IMR-90 (cell line): ENCODE measurements at places on chromosomes 3 and 15. TPM values are rescaled to one million over a fixed set of nuclear protein-coding genes. Genes with fewer than 3 reads are reported as not detected.

GRCh38 chr15:66240240-66240794 lies 13.2 kb downstream of the MEGF11 start:
- H3K36me3 ChIP-seq: no peaks in the 10 kb centered on the region
- no peaks in the 10 kb centered on the region for H3K4me1 ChIP-seq
- peaks cover 62% of the 10 kb centered on the region for H3K27me3 ChIP-seq
- no peak overlapping the region for H3K4me3 ChIP-seq

DNA sequence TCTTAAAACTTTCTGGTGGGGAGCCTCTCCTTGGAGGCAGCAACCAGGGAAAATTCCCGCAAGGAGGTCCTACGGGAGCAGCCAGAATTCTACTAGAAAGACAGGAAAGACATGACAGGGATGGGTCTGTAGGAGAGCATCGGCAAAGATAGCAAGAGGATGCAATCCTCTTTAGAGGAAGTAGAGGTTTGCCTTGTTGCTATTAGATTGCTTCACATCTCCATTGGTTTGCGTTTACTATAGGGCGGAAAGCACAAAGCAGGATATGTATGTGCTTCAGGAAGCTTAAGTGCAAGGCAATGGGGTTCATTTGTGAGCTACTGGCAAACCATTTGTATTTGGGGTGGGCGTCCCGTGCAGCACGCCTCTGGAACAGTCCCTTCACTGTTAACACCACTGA lies 193.0 kb downstream of the RORA start:
- DNase-seq: no peak
- no peak overlapping the region for H3K4me3 ChIP-seq
- H3K4me1 ChIP-seq: peaks cover 10% of the 10 kb centered on the region

DVL3 gene
- 23.3 and 24.2 TPM in 2 replicates for total RNA-seq

DNA sequence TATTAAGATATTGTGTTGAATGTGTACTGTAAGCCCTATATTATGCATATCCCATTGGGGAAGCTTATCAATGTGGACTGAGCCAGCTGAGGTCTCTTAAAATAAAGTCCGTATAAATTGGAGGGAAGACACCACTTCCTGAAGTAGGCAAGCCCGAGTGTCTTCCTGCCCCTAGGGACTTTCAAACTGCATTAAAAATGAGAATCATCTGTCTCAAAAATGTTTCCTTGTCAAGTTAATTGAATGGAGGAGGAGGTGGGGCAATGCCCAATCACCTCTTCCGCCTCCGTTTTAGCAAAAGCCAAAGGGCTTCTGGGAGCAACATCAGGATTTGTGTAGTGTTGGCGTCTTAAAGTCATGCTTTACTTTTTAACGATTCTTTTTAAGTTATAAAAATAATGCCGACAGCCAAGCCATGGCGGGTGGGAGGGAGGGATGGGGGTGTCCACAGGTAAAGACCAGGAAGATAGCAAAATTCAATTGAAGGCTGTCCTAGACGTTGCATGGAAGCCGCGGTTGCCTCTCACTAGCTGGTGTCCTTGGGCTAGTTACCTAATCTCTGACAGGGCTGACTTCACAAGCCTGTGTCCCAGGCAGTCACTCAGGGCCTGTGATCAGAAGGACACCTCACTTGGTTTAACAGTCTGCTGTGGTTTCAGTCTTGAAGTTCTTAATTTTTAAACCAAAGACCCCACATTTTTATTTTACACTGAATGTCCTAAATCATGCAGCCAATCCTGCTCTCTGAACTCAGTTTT lies 524.9 kb upstream of the PROK2 start:
- peaks cover 10% of the 10 kb centered on the region for H3K4me1 ChIP-seq
- peak overlapping the region; percentile 42 for H3K27ac ChIP-seq
- no peak for DNase-seq
- no peaks in the 10 kb centered on the region for H3K27me3 ChIP-seq

- peaks cover 16% of the 10 kb centered on the region for H3K36me3 ChIP-seq
- peak overlapping the region; percentile 71 for H3K4me3 ChIP-seq
- no peaks in the 10 kb centered on the region for H3K27me3 ChIP-seq
- DNase-seq: peak; percentile 86
- peak overlapping the region; percentile 61 for H3K27ac ChIP-seq
Measured at GRCh38 chr3:156675830-156676767, 1.7 kb downstream of the TIPARP start.
